Stimulated activated CD8-positive, alpha-beta memory T cell treated with anti-CD3 and anti-CD28 coated beads, Interleukin-2, amount 100 ng/mL, for 1 hour (primary cell): ENCODE measurements at places on chromosomes 13 and 19.

DNA sequence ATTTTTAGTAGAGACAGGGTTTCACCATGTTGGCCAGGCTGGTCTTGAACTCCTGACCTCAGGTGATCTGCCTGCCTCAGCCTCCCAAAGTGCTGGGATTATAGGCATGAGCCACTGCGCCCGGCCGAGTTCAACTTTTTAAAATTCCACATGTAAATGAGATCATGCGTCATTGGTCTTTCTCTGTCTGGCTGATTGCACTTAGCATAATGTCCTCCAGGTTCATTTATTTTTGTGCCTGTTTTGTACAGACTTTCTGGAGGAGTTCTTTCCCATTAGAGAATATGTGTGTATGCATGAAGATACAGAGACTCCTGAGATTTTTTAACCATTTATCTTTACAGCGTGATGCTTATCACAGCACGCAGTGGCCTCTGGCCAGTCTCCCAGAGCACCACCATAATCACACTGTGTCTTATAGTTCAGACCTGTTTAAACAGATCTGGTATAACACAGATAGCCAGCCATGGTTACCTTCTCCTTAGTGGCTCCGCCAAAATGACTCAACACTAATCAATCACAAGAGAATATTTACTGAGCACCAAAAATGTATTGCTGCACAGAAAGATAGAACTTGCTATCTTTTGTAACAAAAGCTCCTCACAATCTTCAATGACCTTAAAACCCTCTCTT, 11.4 kb upstream of the STARD13 start:
- no peak for DNase-seq

DNA sequence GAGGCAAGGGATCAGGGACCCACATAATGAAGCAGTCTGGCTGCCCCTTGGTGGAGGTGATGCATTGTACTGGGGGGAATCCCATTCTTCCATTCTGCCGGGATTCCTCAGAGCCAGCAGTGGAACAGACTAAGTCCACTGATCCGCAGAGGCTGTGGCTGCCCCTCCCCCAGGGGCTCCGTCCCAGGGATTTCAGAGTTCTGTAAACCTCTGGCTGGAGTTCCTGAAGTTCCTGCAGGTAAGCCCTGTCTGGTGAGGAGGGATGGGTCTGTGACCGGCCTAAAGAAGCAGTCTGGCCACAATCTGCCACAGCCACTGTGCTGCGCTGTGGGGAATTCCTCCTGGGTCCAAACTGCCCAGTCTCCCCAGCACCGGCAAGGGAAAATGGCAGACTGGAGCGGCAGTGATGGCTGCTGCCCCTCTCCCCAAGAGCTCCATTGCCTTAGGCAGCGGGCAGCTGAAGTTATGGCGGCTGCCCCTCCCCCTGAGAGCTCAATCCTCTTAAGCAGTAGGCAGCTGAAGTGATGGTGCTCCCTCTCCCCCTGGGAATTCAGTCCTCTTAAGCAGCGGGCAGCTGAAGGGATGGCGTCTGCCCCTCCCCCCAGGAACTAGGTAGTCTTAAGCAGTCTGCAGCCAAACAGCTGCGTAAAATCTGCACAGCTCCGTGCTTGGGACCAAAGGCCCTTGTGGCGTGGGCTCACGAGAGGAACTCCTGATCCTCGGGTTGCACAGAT, 155.7 kb downstream of the PCDH17 start:
- no peak for DNase-seq

- no peak for DNase-seq
Observed at GRCh38 chr19:37986048-37986750, 79.2 kb downstream of the SIPA1L3 start.

GRCh38 chr19:6023085-6023682, 45.2 kb upstream of the RANBP3 start:
- DNase-seq, result no peak

DNA sequence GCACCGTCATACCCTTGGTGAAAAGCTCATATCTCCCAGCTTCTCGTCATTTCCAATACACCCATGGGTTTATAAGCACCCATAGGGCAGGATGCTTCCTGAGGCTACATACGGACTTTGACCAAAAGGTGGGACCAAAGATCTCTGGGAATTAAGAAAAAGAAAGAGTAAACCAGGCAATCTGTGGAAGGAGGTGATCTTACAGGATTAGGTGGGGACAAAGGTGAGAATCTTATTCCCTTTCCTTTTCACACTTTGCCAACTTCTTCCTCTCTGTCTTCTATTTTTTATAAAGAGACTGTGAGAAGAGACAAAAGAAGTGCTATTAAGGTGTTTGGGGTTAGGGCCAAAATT, 172.0 kb downstream of the DLEU7 start:
- DNase-seq, result no peak

- no peak for DNase-seq
Observed at GRCh38 chr13:64020126-64020525, 2604.5 kb upstream of the PCDH20 start.

GRCh38 chr13:44837250-44837649, 152.0 kb downstream of the NUFIP1 start:
- no peak for DNase-seq

DNA sequence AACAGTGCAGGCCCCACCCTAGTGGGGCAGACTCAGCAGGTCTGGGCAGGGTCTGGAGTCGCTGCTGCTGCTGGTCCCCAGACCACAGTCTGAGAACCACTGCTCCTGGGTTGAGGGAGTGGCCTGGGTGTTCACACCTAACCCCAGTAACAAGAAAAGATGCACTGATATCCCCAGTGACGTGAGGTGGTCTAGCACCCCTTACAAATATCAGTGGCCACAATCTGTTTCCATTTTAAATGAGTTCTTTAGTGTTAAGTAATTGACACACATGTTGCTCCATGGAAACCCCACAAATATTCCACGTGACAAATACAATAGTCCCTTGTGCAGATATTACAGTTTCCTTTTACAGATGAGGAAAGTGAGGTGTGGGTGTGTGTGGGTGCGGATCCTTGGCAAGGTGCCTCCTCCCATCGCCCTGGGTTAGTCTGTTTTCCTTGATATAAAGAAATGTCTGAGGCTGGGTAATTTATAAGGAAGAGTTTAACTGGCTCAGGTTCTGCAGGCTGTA, 96.3 kb upstream of the GPR183 start:
- DNase-seq, result no peak

- DNase-seq, result no peak
Observed at GRCh38 chr19:32977280-32977679, 5.2 kb downstream of the FAAP24 start.

DNA sequence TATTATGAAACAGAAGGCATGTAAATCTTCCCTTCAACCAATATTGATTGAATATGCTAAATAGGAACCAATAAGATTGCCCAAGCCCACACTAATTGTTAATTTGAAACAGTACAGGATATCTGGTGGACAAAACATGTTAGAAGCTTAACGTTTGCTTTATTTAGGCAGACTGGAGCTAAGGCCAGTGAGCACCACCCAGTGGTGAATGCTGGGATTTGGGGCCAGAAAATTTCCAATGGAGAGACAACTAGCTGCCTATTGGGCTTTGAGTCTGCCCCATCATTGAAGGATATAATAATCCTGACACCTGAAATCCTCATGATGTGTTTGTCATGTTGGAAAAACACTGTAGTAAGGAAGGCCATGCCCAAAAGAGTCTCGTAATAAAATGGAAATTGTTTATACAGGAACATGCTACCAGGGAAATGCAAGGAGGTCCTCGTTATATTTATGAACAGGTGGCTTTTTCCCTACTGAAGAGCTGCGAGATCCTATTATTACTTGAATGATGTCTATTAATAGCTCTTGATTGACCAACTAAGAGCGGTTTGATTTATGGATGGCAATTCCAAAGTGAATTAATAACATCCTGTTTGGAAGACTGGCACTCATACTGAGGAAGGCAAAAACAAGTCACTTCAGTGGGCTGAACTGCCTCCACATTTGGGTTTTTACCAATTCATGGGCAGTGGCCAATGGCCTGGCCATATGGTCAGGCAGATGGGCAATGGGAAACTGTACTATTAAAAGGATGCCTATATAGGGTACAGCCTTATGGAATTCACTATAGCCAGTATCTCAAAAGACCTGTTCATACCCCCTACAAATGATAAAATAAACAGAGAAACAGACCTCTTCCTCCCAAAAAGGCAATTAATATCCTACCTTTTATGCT, 8.7 kb downstream of the SIGLECL1 start:
- no peak for DNase-seq

GRCh38 chr19:13920940-13921747, 15.1 kb downstream of the CC2D1A start:
- DNase-seq, result no peak

DNA sequence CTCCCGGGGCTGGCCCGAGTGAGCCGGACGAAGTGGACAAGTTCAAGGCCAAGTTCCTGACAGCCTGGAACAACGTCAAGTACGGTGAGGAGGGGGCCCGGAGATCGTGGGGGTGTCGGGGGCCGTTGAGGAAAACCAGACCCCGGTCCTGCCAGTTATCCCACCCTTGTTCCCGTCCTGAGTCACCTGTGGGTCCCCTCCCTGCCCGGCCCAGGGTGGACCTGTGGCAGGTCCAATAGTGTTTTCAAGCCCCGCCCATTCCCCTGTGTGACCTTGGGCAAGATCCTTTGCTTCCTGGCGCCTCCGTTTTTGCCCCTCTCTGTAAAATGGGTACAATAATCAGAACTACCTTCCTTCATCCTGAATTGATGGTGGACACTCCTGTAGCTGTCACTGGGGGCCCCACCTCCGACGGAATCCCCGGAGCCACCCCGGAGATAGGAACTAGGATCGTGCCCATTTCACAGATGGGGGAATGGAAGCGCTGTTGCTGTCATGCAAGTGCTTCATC, 593 bp downstream of the ATG4D start:
- no peak for DNase-seq

GRCh38 chr13:113417008-113417751, 36.1 kb downstream of the ADPRHL1 start:
- DNase-seq, result no peak

DNA sequence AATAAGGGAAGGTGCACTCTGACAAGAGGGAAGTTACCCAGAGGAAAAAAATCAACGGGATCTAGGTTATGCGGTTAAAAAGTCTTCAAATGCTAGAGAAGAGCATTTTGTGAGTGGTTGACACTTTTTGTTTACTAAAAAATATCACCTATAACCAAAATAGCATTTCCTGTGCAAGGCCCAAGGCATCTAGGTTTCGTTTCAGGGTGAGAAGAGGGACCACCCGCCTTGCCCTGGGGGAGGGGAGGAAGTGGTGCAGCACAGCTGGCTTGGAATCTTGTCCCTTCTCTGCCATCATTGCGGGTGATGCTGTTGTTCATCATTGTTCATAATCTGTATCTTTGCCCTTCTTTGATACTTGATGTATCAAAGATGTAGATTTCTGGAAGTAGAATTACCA, 80.6 kb downstream of the NUFIP1 start:
- DNase-seq, result no peak

DNA sequence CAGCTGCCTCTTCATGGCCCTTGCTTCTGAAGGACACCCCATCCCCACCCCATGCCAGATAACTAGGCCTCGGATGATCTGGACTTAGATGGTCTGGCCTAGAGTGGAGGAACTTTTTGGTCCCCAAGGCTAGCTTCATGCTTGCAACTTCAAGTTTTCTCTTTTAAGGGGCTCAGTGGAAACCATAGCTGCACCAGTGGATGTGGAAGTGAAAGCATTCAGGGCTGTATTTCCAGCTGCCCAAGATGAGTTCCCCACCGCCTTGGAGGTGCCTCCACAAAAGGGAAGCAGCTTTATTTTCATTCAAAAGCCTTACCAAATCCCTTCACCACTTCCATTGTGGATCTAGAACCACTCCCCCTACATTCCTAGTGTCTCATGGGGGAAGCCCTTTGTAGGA, 17.6 kb upstream of the GSX1 start:
- DNase-seq, result no peak

DNA sequence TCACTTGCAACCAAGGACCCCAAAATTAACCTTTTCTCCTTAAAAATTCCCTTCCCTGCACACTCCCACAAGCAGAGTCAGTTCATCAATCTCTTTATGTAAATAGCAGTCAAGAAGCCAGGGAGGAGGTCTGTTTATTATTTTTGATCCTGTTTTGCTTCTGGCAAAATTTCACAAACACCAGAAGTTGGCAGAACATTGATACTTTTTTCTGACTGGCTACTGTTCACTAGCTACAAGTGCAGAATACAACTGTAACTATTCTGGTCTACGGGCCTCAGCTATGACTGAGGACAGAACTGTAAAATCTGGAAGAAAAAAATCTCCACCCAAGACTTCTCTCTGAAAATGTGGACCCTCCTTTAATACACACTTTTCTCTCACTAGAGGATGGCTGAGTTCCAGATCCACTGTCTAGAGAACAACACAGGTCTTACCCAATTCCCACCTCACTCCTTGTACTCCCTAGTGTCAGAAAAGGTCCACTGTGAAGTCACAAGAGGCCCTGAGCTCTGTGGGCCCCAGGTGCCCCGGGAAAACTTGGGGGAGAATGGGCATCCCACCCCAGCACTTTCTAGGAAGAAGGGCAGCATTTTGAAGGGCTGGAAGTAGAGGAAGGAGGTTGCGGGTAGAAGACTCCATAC, 14.5 kb downstream of the STARD13 start:
- DNase-seq, result no peak

GRCh38 chr13:41075485-41075884, 14.2 kb downstream of the WBP4 start:
- DNase-seq, result no peak

DNA sequence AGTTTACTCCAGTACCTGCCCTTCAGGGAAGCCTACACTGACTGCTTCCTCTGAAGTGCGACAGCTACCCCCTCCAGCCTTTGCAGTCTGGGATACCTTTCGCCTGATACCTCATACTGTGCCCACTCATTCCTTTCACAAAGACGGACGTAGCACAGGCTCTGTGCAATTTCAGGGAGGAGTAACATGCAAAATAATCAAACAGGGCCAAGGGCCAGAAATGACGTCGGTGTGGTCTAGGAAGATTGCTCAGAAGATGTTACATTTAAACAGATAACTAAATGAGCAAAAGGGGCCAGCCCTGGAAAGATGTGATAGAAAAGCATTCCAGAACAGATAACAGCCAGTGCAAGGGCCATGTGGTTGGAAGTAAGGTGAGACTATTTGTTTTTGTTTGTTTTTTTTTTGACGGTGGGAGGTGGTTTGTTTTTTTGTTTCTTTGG, 6.6 kb upstream of the DDX39A start:
- no peak for DNase-seq

DNA sequence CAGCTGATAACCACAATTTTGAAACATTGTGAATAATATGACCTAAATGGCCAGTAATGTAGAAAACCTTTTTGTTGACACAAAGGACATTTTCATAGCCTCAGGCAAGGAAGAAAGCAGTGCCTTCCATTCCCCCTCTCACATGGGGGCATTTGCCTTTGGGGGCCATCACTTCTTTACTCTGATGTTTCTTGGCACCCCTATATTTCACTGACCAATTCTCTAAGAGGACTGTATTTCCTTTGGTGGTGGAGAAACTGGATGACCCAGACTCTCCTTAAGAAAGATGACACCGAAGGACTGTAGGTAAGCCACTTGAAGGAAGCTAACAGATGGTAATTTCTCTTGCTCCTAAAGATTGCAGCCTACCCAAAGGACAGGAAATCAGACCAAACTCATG, 254.6 kb downstream of the DCLK1 start:
- DNase-seq, result no peak

GRCh38 chr13:75945841-75946482, 309.8 kb downstream of the LMO7 start:
- DNase-seq, result no peak
